ENCODE measurements at places on chromosomes 2 and 18.

DNA sequence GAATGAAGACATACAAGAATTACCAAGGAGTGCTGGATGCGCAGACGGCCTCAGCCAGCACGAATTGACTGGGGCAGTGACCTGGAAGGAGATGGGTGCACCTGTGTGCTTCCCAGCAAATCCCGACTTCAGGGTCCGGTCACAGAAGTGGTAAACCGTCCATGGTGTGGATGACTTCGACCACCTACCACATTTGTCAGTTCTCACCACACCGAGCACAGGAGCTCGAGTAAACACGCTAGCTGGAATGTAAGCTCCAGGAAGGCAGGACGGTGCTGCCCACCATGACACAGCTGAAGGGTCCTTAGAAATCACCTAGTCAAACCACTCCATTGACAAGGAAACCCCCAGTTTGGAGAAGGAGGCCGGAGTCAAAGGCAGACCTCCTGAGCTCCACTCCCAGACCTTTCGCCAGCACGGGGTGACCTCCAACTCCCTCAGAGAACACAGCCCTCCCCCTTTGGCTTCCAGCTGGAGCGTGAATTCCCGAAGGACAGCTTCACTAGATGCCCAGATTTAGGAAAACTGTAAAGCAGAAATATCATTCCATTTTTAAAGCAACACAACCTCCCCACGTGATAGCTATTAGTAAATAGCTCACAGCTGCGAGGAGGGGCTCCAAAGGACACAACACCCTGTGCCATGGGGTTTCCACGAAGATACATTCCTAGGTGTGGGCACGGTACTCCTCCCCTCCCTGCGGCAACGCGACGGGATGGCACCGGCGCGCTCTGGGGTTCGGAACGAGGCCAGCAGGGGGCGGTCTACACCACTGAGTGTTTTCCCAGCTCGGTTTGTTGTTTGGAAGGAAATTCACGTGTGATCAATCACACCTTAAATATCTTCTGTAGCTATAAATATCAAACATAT is 34.1 kb upstream of the GNAL start:
- no peaks in the 10 kb centered on the region for H3K36me3 ChIP-seq
- peak overlapping the region; percentile 66 for H3K4me3 ChIP-seq
- H3K27ac ChIP-seq: no peak overlapping the region
- DNase-seq: peak; percentile 85

DNA sequence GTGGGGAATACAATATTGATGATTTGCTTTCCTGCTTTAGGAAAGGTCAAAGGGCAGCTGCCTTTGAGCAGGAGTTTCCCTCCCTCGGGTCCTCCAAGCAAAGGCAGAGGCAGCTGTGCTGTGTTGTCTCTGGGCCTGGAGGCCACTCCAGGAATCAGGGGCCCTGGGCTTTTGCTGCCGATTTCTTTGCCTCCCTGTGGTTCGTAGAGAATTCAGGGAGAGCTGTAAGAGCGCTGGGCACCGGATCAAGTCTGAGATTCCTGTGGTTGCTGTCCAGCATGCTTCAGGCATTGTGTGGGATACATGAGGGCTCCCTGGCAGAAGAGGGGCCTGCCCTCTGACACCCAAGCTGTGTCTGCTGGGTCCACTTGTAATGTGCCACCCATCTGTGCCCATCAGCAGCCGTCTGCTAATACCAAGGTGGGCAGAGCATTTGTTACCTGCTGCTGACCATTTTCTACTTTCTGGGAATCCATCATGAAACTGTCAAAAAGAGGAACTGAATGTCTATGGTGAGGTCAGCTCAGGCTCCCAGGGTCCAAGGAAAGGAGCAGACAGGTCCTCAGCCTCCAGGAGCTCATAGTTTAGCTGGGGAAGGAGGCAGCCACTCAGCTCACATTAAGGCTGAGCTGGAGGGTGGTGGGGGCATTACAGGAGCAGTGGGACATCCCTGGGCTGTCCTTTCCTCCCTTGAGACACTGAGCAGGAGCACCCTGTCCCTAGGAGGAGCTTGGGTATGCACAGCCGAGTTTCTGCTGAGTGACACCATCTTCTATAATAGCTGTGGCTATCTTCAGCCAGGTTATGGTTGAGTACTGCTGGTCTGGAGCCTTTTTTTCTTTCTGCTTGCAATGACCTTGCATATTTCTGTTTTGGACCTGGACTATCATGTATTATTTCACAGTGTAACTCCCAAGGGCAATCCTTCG is 68.5 kb downstream of the CTIF start:
- H3K4me3 ChIP-seq: no peak overlapping the region
- H3K27me3 ChIP-seq: peaks cover 3% of the 10 kb centered on the region
- peaks cover 43% of the 10 kb centered on the region for H3K4me1 ChIP-seq

DNA sequence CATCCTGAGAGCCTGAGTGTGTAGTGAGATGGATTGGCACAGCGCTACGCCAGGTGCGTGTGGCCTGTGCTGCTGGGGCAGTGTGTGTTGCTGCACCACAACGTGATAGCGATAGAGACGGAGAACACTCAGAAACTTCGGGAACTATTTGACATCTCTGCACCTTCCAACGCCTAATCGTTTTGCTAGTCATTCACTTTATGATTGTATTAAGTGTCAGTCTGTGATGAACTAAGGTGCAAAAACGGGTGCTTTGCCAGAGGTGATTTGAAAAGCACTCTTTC is 26.0 kb upstream of the IGFBP2 start:
- no peak for DNase-seq
- peaks cover 7% of the 10 kb centered on the region for H3K36me3 ChIP-seq
- no peak overlapping the region for H3K4me3 ChIP-seq
- H3K4me1 ChIP-seq: peaks cover 54% of the 10 kb centered on the region

DNA sequence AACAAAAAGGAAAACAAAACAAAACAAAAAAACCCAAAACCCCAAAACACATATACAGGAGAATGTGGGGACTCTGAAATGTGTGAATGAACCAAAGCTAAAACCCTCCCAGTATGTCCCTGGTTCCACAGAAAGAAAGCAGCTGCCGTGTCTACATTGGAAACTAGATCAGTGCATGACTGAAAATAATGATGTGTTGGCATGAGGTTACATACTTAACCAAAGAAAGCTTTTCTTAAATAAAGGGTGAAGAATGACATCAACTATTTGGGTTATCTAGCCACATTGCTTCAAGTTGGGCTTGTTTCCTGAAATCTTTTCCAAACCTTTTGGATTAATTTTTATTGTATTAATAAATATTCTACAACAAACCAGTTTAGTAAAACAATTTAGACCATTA is 91.9 kb upstream of the FN1 start:
- no peaks in the 10 kb centered on the region for H3K36me3 ChIP-seq
- no peak overlapping the region for H3K27ac ChIP-seq
- no peaks in the 10 kb centered on the region for H3K27me3 ChIP-seq

- no peak overlapping the region for H3K27ac ChIP-seq
- H3K4me3 ChIP-seq: no peak overlapping the region
- peaks cover 9% of the 10 kb centered on the region for H3K36me3 ChIP-seq
- no peak for DNase-seq
Measured at GRCh38 chr2:20103530-20103929, 52.1 kb upstream of the LAPTM4A start.

DNA sequence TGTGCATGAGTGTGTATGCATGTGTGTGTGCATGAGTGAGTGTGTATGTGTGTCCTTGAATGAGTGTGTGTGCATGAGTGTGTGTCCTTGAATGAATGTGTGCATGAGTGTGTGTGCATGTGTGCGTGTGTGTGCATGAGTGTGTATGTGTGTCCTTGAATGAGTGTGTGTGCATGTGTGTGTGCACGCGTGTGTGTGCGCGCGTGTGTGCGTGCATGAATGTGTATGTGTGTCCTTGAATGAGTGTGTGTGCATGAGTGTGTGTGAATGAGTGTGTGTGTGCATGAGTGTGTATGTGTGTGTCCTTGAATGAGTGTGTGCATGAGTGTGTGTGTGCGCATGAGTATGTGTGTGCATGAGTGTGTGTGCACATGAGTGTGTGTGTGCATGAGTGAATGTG is 271.9 kb downstream of the RNF144A start:
- no peak overlapping the region for H3K27ac ChIP-seq
- H3K27me3 ChIP-seq: no peaks in the 10 kb centered on the region
- H3K4me3 ChIP-seq: no peak overlapping the region
- DNase-seq: no peak
- no peaks in the 10 kb centered on the region for H3K4me1 ChIP-seq
- no peaks in the 10 kb centered on the region for H3K36me3 ChIP-seq

GRCh38 chr2:86189782-86190416 is 5.4 kb downstream of the IMMT start:
- no peak for DNase-seq
- no peaks in the 10 kb centered on the region for H3K27me3 ChIP-seq
- peaks cover 50% of the 10 kb centered on the region for H3K4me1 ChIP-seq
- H3K27ac ChIP-seq: no peak overlapping the region
- no peak overlapping the region for H3K4me3 ChIP-seq
- H3K36me3 ChIP-seq: peaks cover 29% of the 10 kb centered on the region

DNA sequence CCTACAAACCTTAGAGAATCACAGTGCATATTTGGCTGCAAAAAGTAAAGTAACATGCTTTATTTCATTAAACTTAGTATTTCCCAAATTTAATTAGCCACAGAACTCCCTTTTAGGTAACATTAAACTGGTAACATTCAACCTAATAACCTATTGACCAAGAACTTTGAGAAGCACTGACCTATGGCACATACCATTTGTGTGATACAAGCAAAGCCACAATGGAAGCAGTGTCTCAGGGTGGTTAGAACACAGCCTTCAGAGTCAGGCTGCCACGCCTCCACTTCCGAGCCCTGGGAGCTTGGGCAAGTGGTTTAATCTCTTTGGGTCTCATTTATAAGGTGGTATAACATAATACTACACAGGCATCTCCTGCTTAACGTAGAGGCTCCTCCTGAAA is 301.4 kb downstream of the PDE11A start:
- peaks cover 7% of the 10 kb centered on the region for H3K27me3 ChIP-seq
- no peak overlapping the region for H3K4me3 ChIP-seq
- no peak overlapping the region for H3K27ac ChIP-seq
- H3K36me3 ChIP-seq: no peaks in the 10 kb centered on the region
- H3K4me1 ChIP-seq: peaks cover 4% of the 10 kb centered on the region
- DNase-seq: no peak

- no peaks in the 10 kb centered on the region for H3K36me3 ChIP-seq
- no peak overlapping the region for H3K4me3 ChIP-seq
- H3K4me1 ChIP-seq: peaks cover 28% of the 10 kb centered on the region
Measured at GRCh38 chr2:64274399-64275173, 130.4 kb upstream of the PELI1 start.

- H3K36me3 ChIP-seq: no peaks in the 10 kb centered on the region
- peaks cover 19% of the 10 kb centered on the region for H3K4me1 ChIP-seq
- no peak for DNase-seq
- peaks cover 4% of the 10 kb centered on the region for H3K27me3 ChIP-seq
Measured at GRCh38 chr2:200188876-200189275, 117.6 kb upstream of the SPATS2L start.

DNA sequence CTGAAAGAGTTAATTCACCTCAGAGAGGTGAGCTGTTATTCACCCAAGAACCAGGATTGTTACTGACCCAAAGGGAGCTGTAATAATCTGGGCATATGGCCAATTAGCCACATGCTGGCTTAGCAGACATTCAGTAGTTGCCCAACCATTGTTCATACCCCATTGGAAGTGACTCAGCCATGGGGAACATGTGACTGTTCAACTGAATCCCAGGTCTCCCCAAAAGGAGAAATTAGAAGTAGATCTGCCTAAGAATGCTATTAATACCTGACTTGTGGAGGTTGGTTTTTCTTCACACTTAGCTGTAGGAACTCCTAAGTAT is 272.6 kb upstream of the UBE2E3 start:
- H3K4me1 ChIP-seq: no peaks in the 10 kb centered on the region
- DNase-seq: no peak
- H3K27me3 ChIP-seq: no peaks in the 10 kb centered on the region
- H3K4me3 ChIP-seq: no peak overlapping the region

DNA sequence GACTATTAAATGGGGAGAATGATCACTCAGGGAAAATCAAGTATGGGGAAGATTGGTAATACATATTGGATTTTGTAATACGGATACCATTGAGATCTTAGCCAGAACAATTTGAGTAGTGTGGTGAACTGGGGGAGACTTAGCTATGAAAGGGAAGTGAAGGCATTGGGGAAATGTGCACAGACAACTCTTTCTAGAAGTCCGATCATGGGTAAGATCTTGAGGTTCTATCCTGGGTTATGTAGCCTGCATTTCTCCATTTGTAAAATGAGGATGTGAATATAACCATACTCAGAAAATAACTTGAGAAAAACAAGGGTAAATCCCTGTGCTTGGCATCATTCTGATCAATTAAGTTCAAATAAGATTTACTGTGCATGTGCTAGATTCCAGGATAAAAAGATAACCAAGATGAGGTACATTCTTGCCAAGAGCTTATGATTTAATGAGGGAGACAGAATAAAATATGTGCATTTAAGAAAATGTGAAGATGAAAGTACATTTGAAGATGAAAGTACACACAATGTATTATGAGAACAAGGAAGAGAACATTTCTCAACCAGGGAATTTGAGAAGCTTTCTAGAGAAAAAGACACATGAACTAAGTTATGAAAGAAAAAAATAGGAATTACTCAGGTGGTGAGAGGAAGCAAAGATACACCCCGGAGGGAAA is 49.5 kb downstream of the SLC40A1 start:
- H3K36me3 ChIP-seq: no peaks in the 10 kb centered on the region
- H3K27me3 ChIP-seq: peaks cover 6% of the 10 kb centered on the region
- no peak for DNase-seq
- no peak overlapping the region for H3K4me3 ChIP-seq

DNA sequence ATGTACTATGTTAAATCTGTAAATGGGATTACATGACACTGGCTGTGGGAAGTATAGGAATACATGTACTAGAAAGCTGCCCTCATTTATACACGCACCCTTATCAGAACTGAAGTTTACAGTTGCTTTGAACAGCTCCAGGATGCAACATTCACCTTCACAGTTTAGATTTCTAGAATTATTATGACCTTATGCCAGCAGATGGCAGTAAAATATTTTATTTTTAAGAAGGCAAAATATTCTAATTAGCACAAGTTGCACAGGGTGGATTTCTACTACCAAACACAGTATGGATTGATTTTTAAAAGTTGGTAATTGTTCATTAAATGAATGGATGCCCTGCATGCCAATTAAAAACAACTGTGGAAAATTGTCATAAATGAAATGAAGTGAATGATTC is 670.4 kb downstream of the KCNJ3 start:
- no peaks in the 10 kb centered on the region for H3K4me1 ChIP-seq
- no peak overlapping the region for H3K4me3 ChIP-seq
- H3K27me3 ChIP-seq: no peaks in the 10 kb centered on the region
- H3K27ac ChIP-seq: no peak overlapping the region
- DNase-seq: no peak
- H3K36me3 ChIP-seq: no peaks in the 10 kb centered on the region

All from nephron progenitor cell (in vitro differentiated cells).